NCI-H187 treated with DMSO at 0.1 percent for 48 hours (cell line): ENCODE measurements at places on chromosomes 16 and 17.
A peak's percentile ranks its signal among the peaks of the same experiment; 100 is the strongest.

GRCh38 chr17:76935331-76935730 is 67.1 kb downstream of the MGAT5B start:
- no peak for DNase-seq

DNA sequence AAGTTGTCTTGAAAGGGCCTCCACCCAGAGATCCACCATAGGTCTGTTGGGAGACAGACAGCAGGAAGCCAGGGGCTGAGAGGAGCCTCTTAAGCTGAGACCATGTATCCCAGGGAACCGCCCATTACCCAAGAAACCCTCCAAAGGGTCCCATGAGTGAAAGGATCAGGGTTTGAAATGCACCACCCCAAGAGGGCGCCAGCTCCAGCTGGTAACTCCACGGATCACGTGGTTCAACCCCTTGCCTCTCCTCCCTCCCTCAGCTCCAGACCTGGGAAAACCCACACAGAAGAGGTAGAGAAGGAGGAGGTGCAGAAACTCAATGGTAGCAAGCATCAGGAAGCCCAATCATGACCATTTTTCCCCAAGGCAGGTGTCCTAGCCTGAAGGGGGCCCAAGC is 148.7 kb downstream of the AIPL1 start:
- no peak for DNase-seq

DNA sequence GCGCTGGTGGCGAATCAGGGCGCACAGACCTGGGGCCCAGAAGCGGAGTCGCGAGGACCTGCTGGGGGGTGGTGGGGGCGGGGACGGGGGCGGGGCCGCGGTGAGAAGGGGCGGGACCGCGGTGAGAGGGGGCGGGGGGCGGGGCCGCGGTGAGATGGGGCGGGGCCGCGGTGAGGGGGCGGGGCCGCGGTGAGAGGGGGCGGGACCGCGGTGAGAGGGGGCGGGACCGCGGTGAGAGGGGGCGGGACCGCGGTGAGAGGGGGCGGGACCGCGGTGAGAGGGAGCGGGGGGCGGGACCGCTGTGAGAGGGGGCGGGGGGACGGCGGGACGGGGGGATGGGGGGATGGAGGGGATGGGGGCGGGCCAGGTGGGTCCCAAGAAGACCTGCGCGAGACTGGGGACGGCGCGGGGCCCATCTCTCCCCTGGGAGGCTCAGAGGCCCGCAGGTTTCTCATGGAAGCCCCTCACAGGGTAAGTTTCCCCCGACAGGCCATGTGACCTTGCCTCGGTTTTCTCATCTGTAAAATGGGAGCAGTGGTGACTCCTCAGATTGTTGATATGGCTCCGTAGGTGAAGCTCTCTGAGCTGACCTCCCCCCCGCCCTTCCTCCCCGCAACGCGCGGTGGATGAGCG is 28.6 kb upstream of the DBNDD1 start:
- no peak for DNase-seq

DNA sequence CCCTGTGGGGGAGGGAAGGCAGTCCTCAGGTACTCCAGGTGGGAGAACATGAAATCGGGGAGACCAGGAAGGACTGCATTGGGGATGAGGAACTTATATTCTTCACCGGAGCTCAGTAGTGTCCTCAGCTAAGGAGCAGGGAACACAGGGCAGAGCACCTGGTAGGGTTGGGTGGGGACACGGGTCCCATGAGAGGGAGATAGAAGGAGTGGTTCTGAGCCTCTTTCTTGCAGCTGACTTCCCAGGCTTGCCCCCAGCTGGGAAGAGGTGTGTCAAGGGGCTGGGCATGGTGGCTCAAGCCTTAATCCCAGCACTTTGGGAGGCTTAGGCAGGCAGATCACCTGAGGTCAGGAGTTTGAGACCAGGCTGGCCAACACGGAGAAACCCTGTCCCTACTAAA is 2.1 kb downstream of the FHOD1 start:
- no peak for DNase-seq

- DNase-seq, result no peak
Observed at GRCh38 chr17:29357821-29358232, 32.3 kb upstream of the TAOK1 start.

DNA sequence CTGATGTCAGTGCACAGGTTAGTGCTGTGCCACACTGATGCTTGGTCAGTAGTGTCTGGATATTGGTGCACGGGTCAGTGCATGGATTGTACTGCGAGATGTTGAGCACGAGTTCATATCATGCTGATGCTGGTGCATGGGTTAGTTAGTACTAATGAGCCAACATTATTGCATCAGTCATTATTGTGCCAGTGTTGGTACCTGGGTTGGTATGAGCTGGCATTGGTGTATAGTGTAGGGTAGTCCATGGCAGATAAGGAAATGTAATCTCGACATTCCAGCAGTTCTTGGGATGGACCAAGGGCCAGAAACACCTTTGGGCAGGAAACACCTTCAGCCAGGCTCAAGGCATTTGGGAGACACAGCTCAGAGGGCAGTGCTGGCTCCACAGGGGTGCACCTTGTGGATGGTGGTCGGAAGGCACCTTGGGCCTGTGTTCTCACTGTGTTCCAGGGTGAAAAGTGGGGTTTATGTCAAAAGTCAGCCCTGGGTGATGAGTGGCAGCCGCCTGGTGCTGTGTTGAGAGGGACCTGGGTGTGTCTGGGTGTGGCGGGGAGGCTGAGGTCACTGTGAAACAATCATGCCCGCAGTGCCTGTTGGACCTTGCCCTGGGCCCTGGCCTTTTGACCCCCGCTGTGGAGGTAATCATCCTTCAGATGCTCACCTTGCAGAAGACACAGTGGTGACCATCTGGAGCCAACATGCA is 100.7 kb upstream of the ZNF469 start:
- DNase-seq, result no peak

GRCh38 chr17:48176471-48176855 is 68.9 kb downstream of the SNX11 start:
- DNase-seq, result no peak

DNA sequence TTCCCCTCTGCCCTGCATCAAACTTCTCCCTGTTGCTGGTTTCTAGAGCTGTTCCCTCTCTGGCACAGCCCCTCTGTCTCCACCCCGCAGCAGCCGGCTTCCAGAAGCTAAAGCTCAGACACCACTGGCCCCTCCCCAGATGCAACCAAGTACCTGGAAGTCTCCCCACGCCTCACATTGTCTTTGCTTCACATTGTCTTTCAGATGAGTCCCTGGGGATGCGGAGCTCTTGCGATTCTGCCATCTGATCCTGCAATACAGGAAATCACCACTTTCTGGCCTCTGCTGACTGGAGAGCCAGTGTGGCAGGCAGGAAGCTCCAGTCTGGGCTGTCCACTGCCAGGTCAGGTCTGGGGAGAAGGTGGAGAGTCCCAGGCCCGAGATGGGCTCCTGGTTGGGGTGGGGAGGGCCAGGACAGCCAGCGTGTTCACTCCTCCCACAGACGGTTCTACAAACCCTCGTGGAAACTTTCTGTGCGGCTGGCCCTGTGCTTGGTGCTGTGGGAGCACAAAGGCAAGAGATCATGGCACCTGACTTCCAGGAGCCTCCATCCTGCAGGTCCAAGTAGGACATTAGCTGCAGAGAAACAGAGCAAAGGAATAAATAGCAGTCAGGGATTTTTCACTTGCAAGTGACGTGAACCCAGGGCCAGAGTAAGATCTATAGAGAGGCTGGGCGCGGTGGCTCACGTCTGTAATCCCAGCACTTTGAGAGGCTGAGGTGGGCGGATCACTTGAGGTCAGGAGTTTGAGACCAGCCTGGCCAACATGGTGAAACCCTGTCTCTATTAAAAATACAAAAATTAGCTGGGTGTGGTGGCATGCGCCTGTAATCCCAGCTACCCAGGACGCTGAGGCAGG is 47.9 kb upstream of the MAP3K14 start:
- DNase-seq, result peak; percentile 88

DNA sequence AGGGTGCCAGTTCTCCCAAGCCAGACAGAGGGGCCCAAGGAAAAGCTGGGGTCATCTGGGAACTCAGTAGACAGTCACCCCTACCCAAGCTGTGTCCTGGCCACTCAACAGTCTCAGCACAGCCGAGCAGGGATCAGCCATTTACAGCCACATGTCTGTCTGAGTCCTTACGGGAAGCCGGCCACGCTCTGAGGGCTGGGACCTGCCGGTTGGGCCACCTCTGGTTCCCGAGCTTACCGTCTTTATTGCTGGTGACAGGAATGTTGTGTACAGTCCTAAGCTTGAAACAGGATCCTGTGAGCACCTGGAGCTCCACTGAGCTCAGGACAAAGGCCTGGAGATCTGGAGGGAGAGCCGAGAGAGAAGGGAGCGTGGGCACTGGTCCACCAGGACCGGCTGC is 59.8 kb downstream of the TIMM22 start:
- no peak for DNase-seq

GRCh38 chr16:14117051-14117450 is 45.9 kb downstream of the MRTFB start:
- no peak for DNase-seq

DNA sequence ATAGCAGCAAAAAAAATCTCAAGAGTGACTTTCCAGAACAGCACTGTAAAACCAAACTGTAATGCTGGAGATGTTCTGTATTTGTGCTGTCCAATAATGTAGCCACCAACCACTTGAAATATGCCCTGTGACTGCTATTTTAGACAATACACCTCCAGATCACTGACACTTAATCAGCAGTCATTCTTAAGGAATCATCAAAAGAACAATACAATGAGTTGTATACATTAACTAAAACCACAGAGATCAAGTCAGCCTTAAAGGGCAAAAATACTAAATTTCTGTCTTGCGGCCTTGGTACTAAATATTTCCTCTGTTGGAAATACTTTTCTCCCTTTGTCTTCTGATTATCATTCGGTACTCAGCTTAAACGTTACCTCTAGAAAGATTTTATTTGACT is 33.6 kb upstream of the ANKFY1 start:
- DNase-seq, result no peak

- DNase-seq, result no peak
Observed at GRCh38 chr16:79599837-79600637, 500 bp downstream of the MAF start.

DNA sequence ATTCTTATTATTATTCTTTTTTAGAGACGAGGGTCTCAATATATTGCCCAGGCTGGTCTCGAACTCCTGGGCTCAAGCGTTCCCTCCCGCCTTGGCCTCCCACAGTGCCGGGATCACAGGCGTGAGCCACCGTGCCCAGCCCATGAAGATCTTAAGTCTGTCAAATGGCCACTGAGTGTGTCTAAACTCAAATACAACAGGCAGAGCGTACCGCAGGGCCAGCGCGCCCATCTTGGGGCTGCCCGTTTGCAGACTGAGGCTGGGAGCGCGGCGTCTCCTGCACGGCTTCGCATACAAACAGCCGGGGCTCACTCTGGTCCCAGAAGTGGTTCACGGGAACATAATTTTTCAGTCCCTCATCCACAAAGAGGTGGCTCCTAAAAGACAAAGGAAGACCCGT is 30.3 kb downstream of the TMEM204 start:
- no peak for DNase-seq

GRCh38 chr16:56369202-56369601 is 56.1 kb downstream of the AMFR start:
- no peak for DNase-seq

DNA sequence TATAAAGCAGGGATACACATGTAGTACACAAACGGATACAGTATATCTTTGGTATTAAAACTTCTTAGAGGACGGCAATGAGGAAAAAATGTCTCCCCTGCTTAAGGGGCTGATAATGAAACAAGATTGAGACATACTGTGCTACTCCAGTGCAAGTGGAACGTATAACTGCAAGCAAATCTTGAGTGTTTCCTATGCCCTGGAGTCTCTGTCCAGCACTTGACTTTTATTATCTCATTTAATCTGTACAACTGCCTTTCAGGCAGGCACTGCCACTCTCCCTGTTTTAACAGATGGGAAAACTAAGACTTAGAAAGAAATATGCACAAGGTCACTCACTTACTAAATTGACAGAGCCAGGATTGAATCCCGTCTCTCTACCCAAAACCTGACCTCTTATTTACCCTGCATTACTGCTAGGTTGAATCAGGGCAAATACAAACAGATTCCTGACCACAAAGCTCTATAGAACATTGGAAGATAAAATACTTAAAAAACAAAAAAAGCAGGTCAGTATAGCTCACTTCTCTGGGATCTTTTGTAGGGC is 28.7 kb downstream of the TMC5 start:
- DNase-seq, result no peak

DNA sequence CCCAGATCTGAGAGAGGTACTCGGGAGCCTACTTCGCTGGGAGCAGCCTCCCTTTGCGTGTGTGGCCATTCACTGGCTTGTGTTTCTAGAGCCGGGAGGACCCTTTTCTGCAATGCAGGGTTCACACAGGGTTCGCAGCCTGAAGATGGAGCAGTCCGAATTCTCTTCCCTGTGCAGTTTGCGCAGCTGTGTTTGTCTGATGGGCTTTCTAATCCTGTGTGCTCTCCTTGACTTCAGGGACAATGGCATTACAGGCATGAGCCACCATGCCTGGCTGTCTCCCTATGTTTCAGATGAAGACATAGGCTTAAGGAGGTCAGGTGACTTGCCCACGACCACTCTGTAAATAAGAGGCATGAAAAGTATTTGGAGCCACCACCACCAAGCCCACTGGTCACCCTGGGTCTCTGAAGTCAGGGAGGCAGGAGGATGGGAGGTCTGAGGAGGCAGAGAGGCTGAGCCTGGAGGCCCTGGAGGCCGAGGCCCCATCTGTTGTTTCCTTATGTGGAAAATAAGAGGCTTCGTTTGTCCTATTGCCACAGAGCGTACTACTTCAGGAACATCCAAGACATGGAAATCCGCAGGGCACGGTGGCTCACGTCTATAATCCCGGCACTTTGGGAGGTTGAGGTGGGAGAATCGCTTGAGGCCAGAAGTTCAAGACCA is 5.0 kb upstream of the STH start:
- DNase-seq, result no peak

DNA sequence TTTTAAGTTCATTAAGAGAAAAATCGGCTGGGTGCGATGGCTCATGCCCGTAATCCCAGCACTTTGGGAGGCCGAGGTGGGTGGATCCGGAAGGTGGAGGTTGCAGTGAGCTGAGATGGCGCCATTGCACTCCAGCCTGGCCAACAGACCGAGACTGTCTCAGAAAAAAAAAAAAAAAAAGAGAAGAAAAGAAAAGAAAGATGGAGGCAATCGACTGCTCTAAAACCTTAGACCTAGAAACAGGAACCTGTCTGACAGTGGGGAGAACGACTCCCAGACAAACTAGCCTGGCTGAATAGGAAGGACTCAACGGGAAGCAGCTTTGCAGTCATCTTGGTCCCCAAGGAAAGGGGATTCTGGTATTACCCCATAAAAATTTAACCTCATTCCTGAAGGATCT is 13.7 kb downstream of the MRC2 start:
- no peak for DNase-seq

GRCh38 chr16:53112015-53112414 is 57.2 kb downstream of the CHD9 start:
- no peak for DNase-seq

- DNase-seq, result peak; percentile 22
Observed at GRCh38 chr17:37488607-37489196, 989 bp upstream of the DUSP14 start.

GRCh38 chr17:38324141-38324697 is 19.5 kb downstream of the GPR179 start:
- no peak for DNase-seq
